NCI-H82 (cell line): ENCODE measurements at places on chromosomes 4 and X.

DNA sequence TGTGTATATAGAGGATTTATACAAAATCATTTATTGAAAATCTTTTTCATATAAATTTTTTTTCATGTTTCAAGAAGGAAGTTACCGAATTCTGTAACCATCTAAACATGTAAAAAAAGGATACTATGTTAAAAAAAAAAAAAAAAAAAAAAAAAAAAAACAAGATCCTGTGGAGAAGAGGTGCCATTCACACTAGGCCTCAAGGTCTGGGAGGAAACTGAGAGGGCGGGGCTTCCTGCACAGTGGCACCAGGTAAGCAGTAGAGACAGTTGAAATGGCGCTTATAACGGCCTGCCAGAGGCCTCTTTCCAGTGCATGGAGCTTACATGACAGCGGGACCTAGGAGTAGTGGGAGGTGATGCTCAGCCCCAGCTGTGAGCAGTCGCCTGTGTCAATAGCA lies 17.5 kb downstream of the TRAPPC2 start:
- DNase-seq, result no peak

- no peak for DNase-seq
Observed at GRCh38 chr4:176043838-176044588, 21.6 kb upstream of the WDR17 start.

DNA sequence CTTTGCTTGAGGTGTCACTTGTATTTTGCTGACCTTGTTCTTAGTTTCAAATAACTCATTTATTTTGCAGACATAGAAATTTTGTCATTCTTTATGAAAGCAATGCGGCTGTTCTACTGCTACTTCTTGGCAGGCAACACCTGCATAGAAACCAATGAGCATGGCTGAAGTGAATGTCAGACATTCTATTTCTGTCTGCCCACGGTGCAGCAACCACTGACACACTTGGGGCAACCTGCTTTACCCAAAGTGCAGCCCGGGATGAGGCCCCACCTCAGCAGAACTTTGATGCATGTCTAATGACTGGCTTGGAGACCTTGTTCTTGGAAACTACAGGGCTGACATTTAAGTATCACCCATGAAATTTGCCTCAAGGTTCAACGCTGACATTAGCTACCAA lies 93.6 kb downstream of the RBM47 start:
- no peak for DNase-seq

- no peak for DNase-seq
Observed at GRCh38 chr4:14452764-14453163, 549.5 kb upstream of the CPEB2 start.

DNA sequence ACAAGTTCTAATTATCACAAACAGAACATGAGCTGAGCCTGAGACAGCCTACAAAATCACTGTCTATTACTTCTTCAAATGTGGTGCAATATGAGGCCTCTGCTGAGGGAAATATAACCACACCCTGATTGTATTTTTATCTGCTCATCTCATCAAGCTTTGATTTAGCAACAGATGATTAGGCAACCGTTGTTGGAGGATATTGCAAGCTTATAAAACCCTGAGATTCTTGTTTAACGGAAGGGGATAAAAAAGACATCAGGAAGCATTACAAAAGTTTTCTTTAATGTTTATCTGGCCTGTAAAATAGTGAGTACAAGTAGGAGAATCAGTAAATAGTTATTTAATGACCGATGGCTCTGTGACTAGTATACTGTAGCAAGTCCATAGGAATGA lies 108.5 kb downstream of the ZNF330 start:
- peak; percentile 45 for DNase-seq

DNA sequence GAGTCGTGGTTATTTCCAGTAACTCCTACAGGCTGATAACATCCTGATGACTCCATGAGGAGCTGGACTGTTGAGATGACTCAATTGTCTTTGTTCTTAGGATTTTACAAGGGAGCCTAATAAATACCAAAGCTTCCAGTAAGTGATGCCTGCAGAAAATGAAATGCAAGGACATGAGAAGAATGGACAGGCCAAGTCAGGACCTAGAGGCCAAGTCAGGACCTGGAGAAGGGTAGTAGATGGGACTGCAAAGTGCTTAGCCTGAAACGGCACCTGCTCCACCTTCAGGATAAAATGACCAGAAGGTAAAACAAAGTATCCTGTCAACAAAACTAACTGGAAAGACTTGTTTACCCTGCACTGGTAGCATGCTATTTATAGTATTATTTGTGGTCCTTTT lies 6.4 kb upstream of the SLC10A6 start:
- no peak for DNase-seq

DNA sequence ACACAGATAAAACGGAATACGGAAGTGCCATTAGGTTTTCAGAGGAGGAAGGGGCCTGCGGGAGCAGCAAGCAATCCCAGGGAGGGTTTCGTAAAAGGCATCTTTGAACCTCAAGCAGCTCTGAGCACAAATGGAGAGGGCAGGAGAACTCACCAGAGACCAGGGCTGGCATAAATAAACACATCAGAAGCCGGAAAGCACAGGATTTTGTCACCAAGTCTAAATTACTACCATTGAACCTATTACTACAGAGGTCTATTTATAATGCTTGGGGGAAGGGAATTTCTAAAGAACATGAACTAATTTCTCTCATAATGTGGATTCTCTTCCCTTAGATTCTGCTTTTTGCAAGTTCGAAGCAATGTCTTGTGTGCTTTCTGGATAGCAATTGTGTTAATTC lies 39.6 kb upstream of the MBTPS2 start:
- DNase-seq, result no peak

DNA sequence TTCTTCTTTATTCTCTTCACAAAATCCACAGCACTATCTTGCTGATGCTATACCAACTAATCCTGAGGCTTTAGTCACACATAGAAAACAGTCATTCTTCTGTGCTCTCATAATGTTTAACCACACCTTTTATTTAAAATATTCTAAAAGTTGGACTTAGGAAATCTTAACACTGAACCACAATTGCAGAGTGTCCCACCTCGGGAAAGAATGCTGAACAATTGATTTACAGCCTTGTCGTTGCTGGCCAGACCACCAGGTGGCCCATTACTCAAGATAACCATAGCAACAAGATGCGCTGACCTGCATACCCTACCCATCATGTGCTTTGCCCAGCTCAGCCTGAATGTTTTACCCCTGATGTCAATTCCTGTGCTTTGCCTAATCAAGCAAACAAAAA lies 100.8 kb downstream of the ARSJ start:
- DNase-seq, result peak; percentile 45

GRCh38 chr4:61528595-61528994 lies 328.5 kb downstream of the ADGRL3 start:
- no peak for DNase-seq

DNA sequence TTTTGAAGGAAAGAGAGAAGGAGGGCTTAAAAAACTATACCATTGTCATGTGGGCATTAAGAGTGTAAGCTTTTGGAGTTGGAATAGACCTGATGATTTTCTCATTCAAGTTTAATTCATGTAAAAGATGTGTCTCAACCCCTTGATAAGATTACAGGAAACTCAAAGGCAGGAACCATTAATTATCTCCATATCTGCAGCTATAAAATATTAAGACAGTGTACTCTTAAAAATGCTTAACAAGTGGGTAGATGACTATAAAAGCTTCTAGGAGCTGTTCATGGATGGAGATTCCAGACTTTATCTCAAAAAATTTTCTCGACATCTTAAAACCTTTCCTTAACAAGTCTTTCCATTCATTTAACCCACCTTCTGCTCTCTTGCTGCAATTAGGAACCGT lies 208.3 kb downstream of the PALLD start:
- DNase-seq, result no peak

DNA sequence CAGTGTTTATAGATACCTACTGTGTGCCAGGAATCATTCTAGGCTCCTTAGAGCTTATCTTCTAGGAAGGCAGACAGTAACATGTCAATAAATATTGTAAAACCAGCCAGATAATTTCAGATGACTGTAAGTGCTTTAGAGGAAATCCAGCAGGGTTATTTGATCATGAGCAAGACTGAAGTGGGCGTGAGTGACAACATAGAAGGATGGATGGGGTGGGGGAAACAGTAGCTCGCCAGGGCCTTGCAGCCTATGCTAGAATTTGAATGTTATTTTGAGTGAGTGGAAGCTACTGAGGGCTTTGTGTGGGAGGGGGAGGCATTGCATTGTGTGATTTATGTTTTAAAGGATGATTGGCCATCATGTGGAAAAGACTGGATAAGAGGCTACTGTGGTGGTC lies 6.7 kb downstream of the SRD5A3 start:
- no peak for DNase-seq

- DNase-seq, result no peak
Observed at GRCh38 chr4:152564336-152564735, 28.4 kb upstream of the FBXW7 start.

DNA sequence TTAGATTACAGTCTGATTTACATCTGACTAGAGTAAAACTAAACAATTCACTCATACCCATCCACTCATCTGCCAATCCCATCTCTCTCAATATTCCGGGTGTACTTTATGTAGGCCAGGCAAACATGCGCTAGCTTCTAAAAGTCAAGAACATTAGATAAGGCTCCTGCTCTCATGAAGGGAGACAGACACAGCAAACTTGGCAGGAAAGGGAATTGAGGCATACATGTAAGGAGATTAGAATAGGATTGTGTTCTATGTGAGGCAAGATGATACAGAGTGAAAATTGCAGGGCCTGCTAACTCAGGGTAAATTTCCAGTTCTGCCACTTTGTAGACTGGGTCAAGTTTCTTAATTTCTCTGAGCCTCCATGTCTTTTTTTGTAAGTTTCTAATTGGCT lies 135.8 kb downstream of the CDS1 start:
- peak; percentile 46 for DNase-seq

DNA sequence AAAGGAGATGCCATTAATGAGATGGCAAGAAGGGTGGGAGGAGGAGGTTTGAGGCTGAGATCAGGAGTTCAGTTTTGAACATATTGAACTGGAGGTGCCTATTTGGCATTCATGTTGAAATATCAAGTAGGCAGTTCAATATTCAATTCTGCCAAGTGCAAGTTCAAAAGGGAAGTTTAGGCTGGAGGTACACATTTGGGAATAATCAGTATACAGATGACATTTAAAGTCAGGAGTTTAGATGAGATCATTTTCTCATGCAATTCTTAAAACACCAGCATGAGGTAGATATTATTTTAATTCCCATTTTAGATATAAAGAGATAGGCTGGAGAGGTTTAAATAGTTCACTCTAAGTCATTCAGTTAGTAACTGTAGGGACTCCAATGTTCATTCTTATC lies 26.1 kb downstream of the COQ2 start:
- DNase-seq, result no peak

GRCh38 chrX:29903360-29903759 lies 312.0 kb upstream of the MAGEB2 start:
- no peak for DNase-seq

- DNase-seq, result no peak
Observed at GRCh38 chr4:153248641-153249198, 44.5 kb downstream of the TRIM2 start.

- DNase-seq, result peak; percentile 15
Observed at GRCh38 chr4:182190306-182190705, 52.9 kb upstream of the TENM3 start.

- DNase-seq, result no peak
Observed at GRCh38 chr4:38711066-38711465, 47.1 kb downstream of the KLF3 start.

- DNase-seq, result peak; percentile 16
Observed at GRCh38 chr4:17347445-17347844, 164.4 kb downstream of the QDPR start.

- DNase-seq, result no peak
Observed at GRCh38 chr4:104750008-104750407, 255.3 kb upstream of the CXXC4 start.

DNA sequence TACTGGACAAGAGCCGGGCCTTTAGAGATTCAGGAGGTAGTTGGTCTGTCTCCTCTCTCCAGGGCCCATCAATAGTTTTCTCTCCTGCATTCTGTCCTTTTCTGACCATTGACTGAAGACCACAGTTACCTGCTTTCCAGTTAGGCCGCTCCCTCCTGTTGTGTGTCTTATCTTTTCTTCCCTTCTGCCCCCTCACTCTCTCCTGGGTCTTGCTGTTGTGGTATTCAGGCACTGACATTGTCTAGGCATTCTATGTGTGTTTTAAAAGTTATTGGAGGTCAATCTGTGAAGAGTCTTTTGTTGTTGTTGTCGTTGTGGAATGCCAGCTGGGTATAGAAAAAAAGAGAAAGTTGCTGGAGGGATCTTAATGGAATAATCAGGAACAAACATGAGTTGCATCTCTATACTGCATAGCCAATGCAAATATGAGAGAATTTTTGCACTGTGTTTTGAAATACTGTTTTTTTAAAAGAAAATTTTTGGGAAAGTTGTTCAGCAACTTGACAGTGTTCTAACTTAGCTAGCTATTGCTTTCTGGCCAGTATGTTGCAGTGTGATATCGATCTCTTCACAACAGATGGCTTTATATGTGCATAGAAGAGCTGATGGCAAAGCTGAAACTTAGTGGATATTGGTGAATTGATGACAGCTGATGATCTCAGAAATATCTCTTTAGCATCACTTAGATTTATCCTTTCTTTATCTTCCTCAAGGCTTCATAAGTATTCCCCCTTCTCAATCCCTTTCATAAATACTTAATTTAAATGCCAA lies 240.7 kb downstream of the C4orf33 start:
- DNase-seq, result peak; percentile 8

GRCh38 chr4:168487282-168488035 lies 7.2 kb upstream of the DDX60L start:
- no peak for DNase-seq
